RWPE1 (cell line): ENCODE measurements at places on chromosomes 16 and 17.

DNA sequence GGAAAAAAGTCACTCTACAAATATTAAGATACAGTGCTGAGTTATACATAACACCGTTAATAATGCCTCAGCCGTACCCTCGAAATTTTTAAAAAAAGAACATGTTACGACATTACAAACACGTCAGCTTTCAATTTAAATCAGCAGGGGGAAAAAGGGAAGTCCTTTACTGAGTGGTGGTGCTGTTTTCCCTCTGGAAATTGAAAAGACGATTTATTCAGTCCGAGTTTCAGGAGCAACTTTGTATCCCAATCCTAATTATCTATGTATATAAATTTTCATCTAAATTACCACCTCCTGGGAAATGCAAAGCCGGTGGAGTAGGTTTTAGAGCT is 1.3 kb downstream of the NETO2 start:
- DNase-seq: peak; percentile 20

DNA sequence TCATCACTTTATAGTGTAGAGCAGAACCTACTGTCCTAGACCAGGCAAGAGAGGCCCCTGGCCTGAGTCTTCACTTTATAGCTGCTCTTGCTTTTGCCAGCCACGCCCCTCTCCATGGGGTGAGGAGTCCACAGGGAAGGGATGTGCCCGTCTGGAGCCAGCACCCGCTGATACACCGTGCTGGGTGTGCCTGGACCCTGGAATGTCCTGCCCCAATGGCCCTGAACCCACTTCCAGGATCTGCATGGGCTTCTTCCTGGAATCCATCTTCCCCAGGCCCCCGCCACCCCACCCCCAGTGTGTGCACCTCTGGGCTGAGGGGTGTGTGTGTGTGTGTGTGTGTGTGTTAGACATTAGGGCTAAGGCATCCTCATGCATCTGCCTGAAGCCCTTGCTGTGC is 44.9 kb downstream of the MEOX1 start:
- no peak for DNase-seq

DNA sequence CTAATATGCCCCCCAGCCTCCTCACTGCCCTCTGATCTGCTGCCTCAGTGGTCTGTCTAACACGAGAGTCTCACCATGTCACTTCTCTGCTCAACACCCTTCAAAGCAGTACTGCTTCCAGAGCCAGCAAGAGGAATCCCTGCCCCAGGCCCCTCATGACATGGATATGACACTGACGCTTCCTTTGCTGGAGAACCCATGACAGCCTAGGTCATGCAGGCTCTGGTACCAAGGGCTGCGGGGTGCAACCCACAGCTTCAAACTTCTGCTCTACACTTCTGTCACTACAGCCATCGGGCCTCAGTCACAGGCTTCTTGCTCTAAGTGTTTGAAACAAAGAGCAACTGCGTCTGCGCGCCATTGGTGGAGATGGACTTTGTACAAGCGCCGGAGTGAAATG is 32.6 kb upstream of the DLX4 start:
- no peak for DNase-seq

- DNase-seq: no peak
Observed at GRCh38 chr16:74605746-74606520, 981 bp downstream of the GLG1 start.

GRCh38 chr17:8837563-8838075 is 29.9 kb downstream of the PIK3R6 start:
- peak; percentile 40 for DNase-seq

- peak; percentile 14 for DNase-seq
Observed at GRCh38 chr17:49624896-49625295, 49.2 kb downstream of the NXPH3 start.

GRCh38 chr17:36197387-36197703 is 787 bp upstream of the CCL3L1 start:
- DNase-seq: no peak

GRCh38 chr16:85759631-85760419 is 8.9 kb upstream of the C16orf74 start:
- DNase-seq: no peak

- no peak for DNase-seq
Observed at GRCh38 chr16:11536104-11536866, 50.4 kb downstream of the LITAF start.

DNA sequence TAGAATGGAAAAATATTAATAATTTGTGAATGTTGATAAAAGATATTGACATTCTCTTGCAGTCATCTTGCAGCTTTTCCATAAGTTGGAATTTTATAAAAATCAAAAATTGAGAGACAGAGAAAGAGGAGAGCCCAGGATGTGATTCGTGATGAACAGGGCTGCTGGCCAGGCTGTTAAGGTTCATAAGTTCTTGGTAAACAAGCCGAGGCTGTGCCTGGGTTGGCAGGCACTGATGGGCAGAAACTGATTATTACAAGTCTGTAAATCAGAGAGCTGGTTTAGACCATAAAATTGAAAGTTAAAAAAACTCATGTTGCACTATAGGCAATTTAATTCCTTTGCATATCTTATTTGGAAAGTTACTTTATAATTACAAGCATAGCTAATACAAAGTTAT is 533.7 kb downstream of the HAPSTR1 start:
- no peak for DNase-seq

DNA sequence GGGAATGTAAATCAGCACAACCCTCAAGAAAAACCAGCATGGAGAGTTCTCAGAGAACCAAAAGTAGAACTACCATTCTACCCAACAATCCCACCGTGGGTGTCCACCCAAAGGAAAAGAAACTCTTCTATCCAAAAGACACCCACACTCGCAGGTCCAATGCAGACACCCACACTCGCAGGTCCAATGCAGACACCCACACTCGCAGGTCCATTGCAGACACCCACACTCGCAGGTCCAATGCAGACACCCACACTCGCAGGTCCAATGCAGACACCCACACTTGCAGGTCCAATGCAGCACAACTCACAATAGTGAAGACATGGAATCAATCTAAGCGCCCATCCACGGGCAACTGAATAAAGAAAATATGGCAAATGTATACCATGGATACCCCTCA is 77.0 kb upstream of the RPH3AL start:
- no peak for DNase-seq

DNA sequence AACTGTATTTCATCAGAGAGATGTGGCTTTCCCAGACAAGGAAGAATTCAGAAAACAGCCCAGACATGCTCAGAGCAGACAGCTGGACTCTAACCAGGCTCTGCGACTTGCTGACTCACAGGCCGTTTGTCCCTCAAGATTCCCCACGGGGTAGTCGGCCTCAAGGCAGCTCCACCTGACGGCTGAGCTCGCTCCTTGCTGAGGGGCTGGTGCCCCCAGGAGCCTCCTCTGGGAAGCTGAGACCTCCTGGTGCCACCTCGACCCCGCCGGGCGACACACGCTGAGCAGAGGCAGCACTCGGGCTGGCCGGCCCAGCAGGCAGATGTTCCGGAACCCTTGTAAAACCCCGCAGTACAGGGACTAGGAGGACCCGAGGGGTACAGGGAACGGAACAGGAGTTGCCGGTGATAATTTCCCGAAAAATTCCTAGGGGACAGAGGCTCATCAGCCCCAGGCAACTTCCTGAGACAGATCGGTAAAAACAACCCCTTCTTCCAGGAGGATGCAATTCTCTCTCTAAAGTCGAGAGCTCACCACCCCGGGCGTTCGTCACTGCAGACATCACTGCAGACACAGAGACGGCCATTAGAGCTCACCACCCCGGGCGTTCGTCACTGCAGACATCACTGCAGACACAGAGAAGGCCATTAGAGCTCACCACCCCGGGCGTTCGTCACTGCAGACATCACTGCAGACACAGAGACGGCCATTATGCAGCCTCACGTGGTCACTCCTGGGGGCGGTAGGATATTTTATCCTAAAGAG is 19.9 kb downstream of the RPH3AL start:
- no peak for DNase-seq

DNA sequence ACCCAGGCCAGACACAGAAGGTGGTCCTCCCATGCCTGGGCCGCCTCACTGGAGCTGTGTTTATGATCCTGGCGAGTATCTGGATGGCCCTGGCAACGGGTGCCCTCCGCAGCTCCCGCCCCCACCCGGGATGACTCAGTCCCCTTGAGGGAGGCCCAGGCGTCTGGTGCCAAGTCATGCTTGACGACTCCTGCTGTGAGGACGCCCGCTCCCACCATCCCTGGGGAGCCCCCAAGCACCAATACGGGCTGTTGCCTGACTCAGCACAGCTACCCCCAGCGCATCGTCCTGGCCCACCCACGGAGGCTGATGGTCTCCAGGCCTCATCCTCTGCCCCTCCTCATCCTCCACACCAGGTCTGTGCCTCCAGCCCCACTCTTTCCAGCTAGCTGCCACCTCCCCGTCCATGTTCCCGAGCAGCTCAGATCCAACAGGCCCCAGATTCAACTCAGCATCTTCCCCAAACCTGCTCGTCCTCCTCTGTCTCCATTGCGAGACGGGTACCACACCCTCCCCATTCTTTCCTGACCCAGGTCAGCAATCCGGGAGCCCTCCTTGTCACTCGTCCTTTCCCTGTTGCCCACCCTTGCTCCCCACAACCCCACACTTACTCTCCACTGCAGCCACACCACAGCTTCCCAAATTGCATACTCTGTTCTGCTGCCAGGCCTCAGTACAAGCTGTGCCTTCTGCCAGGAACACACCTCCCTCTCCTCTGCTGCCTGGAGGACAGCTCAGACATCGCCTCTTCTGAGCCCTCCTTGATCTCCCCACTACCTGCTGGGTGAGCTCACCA is 2.6 kb downstream of the CAMKK1 start:
- DNase-seq: peak; percentile 95

- DNase-seq: no peak
Observed at GRCh38 chr16:21614896-21615295, 15.5 kb downstream of the METTL9 start.

DNA sequence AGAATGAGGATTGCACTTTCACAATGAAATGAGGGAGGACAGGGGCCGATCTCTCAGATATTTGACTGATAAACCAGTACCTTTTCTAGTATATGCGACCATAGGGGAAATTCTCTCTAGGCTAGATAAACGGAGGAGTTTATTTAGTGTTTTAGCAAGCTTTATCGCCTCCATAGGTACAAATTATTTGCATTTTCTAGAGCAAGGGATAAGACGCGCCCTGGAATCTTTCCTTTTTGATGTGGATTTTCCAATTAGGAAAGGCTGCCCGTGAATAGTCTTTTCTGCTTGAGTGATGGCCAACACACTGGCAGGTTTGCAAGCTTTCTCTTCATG is 351 bp upstream of the GDPD1 start:
- no peak for DNase-seq

- peak; percentile 61 for DNase-seq
Observed at GRCh38 chr17:9802294-9802693, 10.9 kb upstream of the DHRS7C start.

DNA sequence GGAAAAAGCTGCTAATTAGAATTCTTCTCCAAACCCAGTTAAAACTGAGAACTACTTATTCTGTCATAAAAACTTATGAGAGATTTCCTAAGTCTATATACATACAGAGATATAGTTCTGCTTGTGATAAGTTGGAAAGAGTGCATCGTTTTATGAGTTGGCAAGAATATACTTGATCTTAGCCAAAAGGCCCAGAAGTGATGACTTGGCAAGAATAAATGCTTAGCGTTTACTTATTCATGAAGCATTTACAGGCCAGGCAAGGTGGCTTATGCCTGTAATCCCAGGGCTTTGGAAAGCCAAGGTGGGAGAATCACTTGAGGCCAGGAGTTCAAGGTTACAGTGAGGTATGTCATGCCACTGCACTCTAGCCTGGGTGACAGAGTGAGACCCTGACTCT is 81.7 kb downstream of the CYB561 start:
- DNase-seq: no peak

DNA sequence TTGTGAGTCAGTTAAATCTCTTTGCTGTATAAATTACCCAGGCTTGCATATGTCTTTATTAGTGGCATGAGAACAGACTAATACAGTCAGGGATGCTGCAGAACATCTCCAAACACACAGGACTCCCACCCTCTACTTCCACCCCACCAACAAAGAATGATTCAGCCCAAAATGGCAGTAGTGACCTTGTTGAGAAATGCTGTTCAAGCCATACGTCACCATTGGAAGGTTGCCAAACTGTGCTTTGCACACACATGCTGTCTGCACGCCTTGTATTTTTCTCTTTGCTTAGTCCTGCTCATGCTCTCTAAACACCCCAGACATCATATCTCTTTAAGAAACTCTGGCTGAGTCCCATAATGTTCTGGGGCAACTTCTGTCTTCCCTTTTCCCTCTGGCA is 589.6 kb downstream of the WWOX start:
- DNase-seq: no peak

- no peak for DNase-seq
Observed at GRCh38 chr16:70475054-70475871, 20.9 kb downstream of the FCSK start.

GRCh38 chr16:86288716-86289294 is 221.5 kb upstream of the FOXF1 start:
- DNase-seq: no peak

DNA sequence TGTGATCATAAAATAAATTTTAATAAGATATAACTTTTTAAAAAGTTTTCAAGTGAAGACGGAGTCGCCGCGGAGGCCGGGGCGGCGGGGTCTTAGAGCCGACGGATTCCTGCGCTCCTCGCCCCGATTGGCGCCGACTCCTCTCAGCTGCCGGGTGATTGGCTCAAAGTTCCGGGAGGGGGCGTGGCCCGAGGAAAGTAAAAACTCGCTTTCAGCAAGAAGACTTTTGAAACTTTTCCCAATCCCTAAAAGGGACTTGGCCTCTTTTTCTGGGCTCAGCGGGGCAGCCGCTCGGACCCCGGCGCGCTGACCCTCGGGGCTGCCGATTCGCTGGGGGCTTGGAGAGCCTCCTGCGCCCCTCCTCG is at the start of gene FOXC2:
TSS of gene FOXC2 (plus strand) at position 229 of the 365 bp plus-strand sequence. CDS start 507 bp downstream, outside the sequence.
- peak; percentile 89 for DNase-seq

GRCh38 chr16:24610416-24610755 is 71.0 kb downstream of the RBBP6 start:
- no peak for DNase-seq

DNA sequence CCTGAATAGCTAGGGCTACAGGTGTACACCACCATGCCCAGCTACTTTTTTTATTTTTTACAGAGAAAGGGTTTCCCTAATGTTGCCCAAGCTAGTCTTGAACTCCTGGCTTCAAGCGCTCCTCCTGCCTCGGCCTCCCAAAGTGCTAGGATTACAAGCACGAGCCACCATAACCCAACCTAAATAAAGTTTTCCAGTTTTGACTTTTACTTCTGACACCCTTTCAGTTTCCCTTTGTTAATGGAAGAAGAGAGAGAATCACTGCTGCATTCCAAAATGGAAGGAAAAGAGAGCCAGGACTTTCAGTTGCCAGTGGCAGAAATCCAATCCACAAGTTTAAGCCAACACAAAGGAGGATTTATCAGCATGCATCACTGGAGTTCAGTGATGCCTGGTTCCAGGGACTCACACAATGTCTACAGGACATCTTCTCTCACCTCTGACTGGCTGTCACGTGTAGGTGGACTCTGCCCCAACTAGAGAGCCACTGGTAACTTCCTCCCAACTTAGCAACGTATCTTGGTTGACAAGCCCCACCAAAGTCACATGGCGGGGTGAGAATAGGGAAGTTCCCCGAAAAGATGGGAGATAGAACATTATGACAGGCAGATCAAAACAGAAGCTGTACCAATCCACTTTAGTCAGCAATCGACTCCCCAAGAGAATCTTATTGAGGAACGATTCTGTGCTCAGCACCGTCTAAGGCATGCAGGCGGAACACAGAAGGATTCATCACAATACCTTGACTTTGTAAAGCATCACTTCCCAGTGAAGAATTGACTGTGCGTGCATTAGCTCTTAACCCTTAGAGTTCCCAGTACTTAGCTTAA is 46.5 kb downstream of the GAS7 start:
- no peak for DNase-seq

- no peak for DNase-seq
Observed at GRCh38 chr17:57459286-57459915, 203.1 kb downstream of the MSI2 start.
